ENCODE measurements at places on chromosomes 3 and 15.

- no peak for DNase-seq
Observed at GRCh38 chr3:32138545-32139104, 32.2 kb downstream of the GPD1L start.

- DNase-seq = no peak
Observed at GRCh38 chr3:23900744-23901143, 16.0 kb downstream of the NKIRAS1 start.

GRCh38 chr15:90563463-90563862 is 33.7 kb downstream of the CRTC3 start:
- DNase-seq = no peak

GRCh38 chr3:104316118-104316517 is 1050.6 kb upstream of the ALCAM start:
- no peak for DNase-seq

GRCh38 chr15:41780266-41780665 is 6.0 kb downstream of the MAPKBP1 start:
- no peak for DNase-seq

DNA sequence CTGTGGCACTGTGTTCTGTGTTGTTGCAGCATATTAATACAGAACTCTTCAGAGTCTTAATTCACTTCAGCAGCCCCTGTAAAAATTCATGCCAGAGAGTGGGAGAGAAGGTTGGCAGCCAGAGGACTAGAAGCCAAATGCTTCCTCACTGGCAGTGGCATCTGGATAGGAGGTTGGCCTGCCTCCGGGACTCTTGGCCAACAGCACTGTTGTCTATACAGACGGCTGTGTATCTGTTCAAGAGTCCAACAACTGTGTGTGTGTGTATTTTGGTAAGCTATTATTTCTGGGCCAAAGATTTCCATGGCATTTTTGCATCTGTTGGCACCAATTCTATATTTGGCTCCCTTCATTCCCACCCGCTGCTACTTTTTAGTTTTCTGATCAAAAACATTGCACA is 156.0 kb upstream of the SOX2 start:
- DNase-seq = no peak

DNA sequence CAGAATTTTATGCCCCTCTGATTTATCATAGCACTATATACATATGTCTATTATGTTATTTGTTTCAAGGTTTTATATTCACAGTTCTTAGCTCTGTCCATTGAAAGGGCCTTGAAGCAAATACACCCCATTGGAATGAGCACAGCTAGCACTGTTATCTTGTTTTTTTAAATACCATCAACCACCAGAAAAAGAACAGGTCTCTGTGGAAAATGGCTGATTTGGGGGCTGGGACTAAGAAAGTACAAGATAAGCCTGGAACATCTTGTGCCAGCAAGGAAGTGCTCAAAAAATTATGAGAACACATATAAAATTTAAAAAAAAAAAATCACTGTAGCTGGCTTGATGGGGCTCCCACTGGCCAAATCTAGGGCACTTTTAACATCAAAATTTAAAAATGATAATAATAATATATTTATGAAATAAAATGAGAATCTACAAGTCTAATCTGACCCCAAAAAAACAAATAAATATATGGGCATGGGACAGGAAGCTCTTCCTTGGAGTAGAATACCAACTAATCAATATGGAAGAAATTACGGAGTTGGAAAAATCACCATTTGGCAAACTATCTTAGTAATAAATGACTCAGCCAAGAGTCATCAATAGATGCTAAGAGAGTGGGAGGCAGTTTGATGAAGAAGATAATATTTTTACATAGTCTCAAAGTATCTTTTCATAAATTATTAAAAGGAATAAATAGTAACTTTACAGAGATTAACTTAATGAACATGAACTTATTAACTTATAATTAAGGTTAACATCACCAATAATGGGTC is 20.5 kb downstream of the IFT80 start:
- DNase-seq = no peak

- DNase-seq = no peak
Observed at GRCh38 chr15:75694241-75695182, 18.1 kb downstream of the CSPG4 start.

Data from T follicular helper cell (primary cell).